Mesangial cell (primary cell): ENCODE measurements at places on chromosomes 7 and 10. TPM values are rescaled to one million over a fixed set of nuclear protein-coding genes. Genes with fewer than 3 reads are reported as not detected.

The CPEB3 gene
- total RNA-seq = 0.16 and 0.89 TPM in 2 replicates

The HERC4 gene
- total RNA-seq = 16.7 and 21.5 TPM in 2 replicates

The GBF1 gene
- 46.0 and 46.1 TPM in 2 replicates for total RNA-seq

The SPDYE2 gene
- total RNA-seq = not detected in 2 replicates

The FAM25C gene
- not detected in 2 replicates for total RNA-seq

The FXYD4 gene
- not detected in 2 replicates for total RNA-seq

The SLC25A28 gene
- 14.5 and 15.3 TPM in 2 replicates for total RNA-seq

The SH2D4B gene
- total RNA-seq = under 0.01 TPM in 1 of 2 replicates, not detected in the other

The POU6F2 gene
- total RNA-seq = not detected in 2 replicates

The CLDN3 gene
- 4.4 and 18.4 TPM in 2 replicates for total RNA-seq
